CD8-positive, alpha-beta T cell (primary cell): ENCODE measurements at places on chromosomes 2 and 18. TPM values are rescaled to one million over a fixed set of nuclear protein-coding genes. Genes with fewer than 3 reads are reported as not detected.

Gene DOK6
- total RNA-seq: not detected

Gene CHPF
- total RNA-seq: 5.2 TPM

Gene IL36B
- total RNA-seq: not detected

Gene DGUOK
- total RNA-seq: 29.0 TPM

Gene HSPE1
- 76.7 TPM for total RNA-seq

Gene SERPINB12
- total RNA-seq: not detected

Gene RBM44
- 1.0 TPM for total RNA-seq

DNA sequence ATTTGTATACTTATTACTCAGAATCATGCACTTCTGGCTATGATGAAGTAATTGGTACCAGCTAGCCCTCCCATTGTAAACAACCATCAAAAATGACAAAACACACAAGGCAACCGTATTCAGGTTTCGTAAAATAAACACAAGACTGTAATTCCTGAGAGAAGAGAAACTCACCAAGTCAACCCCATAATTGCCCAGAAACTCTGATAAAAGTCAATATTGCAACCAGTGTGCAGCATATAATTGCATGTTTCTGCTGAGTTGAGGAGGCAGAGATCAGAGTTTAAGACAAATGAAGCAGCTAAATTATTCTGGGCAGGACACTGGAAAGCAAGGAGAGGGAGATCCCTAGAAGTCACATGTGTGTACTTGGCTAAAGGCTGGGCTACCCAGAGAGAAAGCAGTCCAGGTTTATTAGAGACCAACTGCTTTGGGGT is 90.3 kb downstream of the ROCK2 start:
- no peak for DNase-seq

DNA sequence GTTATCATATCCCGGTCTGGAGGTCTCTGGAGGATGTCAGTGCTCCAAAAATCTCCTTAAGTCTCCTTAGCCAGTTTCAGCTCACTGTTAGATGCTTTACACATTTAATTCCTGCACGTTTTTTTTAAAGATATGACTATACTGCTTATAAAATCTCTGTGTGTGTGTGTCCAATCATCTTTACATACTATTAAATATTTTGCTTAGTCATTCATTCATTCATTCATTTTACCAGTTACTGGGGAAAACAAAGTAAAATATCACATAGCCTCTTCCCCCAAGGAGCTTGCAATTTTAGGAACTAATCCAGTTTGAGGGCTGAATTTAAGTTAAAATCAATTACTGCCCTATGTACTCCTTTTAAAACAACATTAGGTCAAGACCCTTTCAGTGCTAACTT is 293.2 kb upstream of the LYPD1 start:
- DNase-seq: no peak

- DNase-seq: no peak
These were observed 863.7 kb upstream of the VRK2 start for GRCh38 chr2:57182916-57183315.

DNA sequence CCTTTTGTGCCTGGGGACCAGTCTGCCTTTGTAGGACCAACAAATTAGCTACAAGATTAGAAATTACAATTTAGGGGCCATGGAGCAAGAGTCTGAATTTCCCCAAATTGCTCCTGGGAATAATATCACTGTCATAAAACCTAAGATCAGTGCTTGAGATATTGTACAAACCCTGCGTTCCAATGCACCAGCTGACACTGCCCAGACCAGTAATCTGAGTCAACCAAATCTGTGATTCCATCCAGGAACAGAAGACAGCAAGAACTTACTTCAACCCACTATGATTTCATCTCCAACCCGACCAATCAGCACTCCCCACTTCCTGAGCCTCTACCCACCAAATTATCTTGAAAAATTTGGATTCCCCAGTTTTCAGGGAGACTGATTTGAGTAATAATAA is 1305.0 kb upstream of the NRXN1 start:
- no peak for DNase-seq

DNA sequence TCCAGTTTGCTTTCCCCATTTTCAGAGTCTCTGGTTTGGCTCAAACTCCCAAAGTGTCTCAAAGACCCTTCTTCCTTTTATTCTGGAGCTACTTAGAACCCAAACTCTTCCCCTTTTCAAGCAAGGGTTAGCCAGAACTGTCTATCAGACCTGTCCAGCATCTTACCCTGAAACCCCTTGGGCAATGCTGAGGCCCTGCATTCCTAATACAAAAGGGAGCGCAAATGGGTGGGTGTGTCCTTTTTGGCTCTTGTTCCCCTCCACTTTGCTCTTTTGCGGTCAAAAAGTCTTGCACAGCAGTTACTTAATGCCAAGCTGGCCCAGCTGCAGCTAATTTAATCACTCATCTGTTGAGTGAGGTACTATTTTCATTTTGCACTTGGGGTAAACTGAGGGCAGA is 231.2 kb upstream of the FOSL2 start:
- DNase-seq: no peak

GRCh38 chr2:1588978-1589621 is 155.2 kb downstream of the PXDN start:
- DNase-seq: no peak

DNA sequence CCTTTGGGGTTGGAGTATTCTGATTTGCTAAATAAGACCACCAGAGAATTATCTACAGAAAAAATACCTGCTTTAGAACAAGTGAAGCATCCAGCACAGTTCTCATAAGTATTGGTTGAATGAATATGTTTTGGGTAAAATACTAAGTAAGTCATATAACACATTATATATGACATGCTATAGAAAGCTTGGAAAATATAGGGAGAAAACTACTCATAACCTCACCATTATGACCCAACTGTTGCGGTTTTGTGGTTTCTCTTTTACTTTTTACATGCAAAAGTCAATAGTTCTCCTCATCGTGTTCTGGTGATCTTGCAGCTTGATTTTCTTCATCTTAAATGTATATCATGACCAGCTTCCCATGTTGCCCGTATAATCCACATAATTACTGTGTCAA is 66.2 kb downstream of the DIPK1C start:
- no peak for DNase-seq

GRCh38 chr2:233247116-233247515 is 4.4 kb upstream of the ATG16L1 start:
- DNase-seq: no peak

DNA sequence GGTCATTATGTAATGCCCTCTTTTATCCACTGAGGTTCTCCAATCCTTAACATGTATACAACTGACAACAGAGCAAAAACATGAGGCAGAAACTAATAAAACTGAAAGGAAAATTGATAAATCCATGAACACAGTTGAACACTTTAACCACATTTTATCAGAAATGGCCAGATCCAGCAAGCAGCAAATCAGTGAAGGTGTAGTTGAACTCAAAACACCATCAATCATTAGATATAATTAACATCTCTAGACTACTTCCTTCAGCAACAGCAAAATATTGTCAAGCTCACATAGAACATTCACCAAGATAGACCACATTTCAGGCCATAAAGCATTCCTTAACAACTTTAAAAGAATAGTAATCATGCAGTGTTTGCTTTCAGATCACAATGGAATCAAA is 72.9 kb downstream of the HS6ST1 start:
- DNase-seq: no peak

DNA sequence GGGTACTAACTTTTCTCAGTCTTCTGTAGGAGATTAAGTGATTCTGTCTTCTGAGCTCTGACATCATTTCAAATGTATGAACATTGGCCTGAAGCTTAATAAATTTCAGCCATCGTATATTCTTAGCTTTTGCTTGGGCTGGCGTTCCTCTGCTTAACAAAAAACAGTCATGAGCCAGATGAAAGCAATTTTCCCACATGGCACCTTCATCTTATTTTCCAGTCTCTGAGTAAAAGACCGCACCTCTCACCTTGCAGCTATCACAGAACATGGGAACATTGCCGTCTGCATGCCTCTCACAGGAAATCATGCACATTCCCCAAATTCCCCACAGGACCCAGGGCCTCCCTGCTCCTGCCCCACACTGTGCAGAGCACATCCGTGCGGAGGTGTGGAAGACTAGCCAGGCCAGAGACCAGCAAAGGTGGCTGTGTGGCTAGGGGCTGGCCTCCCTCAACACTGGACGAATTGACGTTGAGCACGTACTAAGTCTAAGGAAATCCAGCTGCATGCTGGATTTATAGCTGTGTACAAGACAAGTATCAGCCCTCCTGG is 531.8 kb upstream of the ID2 start:
- DNase-seq: no peak

- no peak for DNase-seq
These were observed 58.8 kb downstream of the ARHGEF33 start for GRCh38 chr2:38948387-38948882.

- no peak for DNase-seq
These were observed 60.7 kb downstream of the CXCR4 start for GRCh38 chr2:136057023-136057801.

DNA sequence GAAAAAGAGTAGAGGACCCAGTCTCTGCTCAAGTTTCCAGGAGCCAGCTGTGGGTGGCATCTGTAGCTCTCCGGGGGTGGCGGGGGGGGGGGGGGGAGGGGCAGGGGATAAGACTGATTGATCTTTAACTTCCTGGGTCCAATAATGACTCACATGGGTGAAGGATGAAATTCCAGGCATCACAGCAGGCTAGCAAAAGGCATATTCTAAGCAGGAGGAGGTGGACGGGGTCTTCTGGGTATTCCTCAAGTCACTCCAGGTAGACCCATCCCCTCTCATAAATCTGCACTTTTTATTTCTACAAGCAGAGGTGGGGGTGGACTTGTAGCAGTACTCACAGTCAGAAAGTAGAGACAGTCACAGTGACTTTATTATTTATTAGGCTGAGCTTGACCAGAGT is 85.5 kb upstream of the TMEM247 start:
- DNase-seq: no peak
